Activated CD4-positive, alpha-beta memory T cell treated with anti-CD3 and anti-CD28 coated beads, Interleukin-2, amount 10 ng/mL, durations not matched to agents 7 days and 5 days (primary cell): ENCODE measurements at places on chromosomes 7 and 10. TPM values are rescaled to one million over a fixed set of nuclear protein-coding genes. Genes with fewer than 3 reads are reported as not detected.

The PRDX3 gene
- total RNA-seq = 117 TPM

The GRM3 gene
- not detected for total RNA-seq

The MYL10 gene
- not detected for total RNA-seq

The TMEM176B gene
- total RNA-seq = not detected

The NUTM2E gene
- 0.18 TPM for total RNA-seq

The FFAR4 gene
- total RNA-seq = not detected

The GPRIN2 gene
- total RNA-seq = not detected

The STOX1 gene
- 0.50 TPM for total RNA-seq

The DNAH11 gene
- total RNA-seq = 2.1 TPM

The ZNF22 gene
- total RNA-seq = 24.7 TPM

The SLC26A5 gene
- not detected for total RNA-seq

The ANKRD22 gene
- total RNA-seq = 0.18 TPM

The VSTM2A gene
- not detected for total RNA-seq

The PTPRE gene
- 29.2 TPM for total RNA-seq
